ENCODE measurements at places on chromosomes 6 and 20. TPM values are rescaled to one million over a fixed set of nuclear protein-coding genes. Genes with fewer than 3 reads are reported as not detected.
A peak's percentile ranks its signal among the peaks of the same experiment; 100 is the strongest.

DNA sequence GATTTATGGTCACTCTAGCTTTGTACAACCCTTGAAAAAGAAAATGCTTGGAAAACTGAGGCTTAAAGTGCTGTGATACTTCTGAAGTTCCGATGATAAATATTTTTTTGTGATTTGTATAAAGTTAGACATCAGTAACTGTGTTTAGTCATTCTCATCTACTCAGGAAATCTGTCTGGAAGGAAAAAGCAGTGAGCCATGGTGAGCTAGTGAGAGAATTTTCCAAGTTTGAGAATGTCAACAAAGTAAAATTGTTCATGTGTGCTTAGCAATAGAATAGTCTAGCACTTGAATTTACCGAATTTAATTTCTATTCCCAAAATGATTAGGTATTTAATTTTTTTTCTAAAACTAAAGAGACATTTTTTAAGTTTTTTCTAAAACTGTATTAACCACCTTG is 41.3 kb upstream of the PLCB4 start:
- no peak overlapping the region for H3K4me3 ChIP-seq
- no peak overlapping the region for H3K27ac ChIP-seq
- no peaks in the 10 kb centered on the region for H3K27me3 ChIP-seq
- no peaks in the 10 kb centered on the region for H3K36me3 ChIP-seq
- no peak for DNase-seq

- no peaks in the 10 kb centered on the region for H3K27me3 ChIP-seq
- no peaks in the 10 kb centered on the region for H3K4me1 ChIP-seq
- H3K36me3 ChIP-seq: peaks cover 71% of the 10 kb centered on the region
- no peak overlapping the region for H3K27ac ChIP-seq
- DNase-seq: no peak
- H3K4me3 ChIP-seq: no peak overlapping the region
These were observed 114.4 kb downstream of the SLC23A2 start for GRCh38 chr20:4886771-4887527.

DNA sequence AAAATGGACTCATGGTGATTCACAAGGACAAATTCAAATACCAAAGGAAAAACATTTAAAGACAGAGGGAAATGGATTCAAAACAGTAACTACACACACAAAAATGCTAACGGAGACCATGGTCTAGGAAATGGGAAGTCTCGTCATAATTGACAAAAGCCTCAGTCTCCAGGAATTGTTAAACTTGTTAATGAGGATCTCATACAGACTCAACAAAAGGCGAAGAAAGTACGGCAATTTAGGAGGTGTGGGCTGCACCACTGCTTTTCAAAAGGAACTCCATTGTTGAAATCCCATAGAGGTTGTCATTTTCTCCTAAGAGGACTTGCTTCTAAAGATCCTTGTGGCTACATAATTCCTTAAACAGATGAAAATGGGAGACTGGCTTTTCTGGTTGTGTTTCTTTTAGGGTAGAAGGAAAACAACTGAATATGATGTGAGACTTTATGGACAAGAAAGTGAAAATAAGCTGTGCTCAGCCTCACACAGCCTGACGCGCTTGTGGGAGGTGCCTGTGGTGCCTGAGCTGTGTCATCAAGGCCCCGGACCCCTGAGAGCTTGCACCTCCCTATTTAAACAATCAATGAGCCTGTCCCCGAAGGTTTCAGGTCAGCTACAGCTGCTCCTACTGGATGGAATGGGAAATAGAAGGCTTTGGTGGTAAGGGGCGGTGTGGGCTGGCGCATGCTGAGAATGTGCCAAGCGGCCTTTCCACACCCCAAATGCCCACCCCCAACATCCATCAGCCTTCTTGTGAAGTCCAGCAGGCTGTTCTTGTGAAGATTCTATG is 2.5 kb upstream of the CLDN20 start:
- no peaks in the 10 kb centered on the region for H3K4me1 ChIP-seq
- no peak for DNase-seq
- no peak overlapping the region for H3K27ac ChIP-seq
- H3K4me3 ChIP-seq: no peak overlapping the region
- H3K27me3 ChIP-seq: no peaks in the 10 kb centered on the region

- H3K27me3 ChIP-seq: no peaks in the 10 kb centered on the region
- H3K27ac ChIP-seq: no peak overlapping the region
- no peaks in the 10 kb centered on the region for H3K4me1 ChIP-seq
- DNase-seq: no peak
These were observed 24.4 kb downstream of the HCRTR2 start for GRCh38 chr6:55198715-55199114.

DNA sequence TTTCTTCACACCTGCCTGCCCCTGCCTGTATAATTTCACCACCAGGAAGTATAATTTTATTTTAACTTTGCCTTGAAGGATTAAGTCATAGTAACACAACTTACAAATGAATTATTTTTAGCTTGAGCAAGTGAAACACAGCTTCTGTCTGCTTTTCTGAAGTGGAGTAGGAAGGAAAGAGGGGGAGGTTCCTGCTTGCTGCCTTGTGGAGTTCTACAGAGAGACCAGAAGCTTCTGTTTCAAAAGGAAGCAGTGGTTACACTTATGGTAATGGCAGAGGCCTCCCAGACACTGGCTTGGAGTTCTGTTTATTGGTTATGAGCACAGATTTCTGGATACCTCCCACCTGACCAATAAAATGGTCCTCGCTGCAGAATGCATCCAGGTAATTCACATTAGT is 159.6 kb downstream of the TMEM200A start:
- H3K27ac ChIP-seq: no peak overlapping the region
- no peaks in the 10 kb centered on the region for H3K36me3 ChIP-seq
- H3K4me3 ChIP-seq: no peak overlapping the region
- H3K4me1 ChIP-seq: no peaks in the 10 kb centered on the region
- peak; percentile 44 for DNase-seq
- no peaks in the 10 kb centered on the region for H3K27me3 ChIP-seq

DNA sequence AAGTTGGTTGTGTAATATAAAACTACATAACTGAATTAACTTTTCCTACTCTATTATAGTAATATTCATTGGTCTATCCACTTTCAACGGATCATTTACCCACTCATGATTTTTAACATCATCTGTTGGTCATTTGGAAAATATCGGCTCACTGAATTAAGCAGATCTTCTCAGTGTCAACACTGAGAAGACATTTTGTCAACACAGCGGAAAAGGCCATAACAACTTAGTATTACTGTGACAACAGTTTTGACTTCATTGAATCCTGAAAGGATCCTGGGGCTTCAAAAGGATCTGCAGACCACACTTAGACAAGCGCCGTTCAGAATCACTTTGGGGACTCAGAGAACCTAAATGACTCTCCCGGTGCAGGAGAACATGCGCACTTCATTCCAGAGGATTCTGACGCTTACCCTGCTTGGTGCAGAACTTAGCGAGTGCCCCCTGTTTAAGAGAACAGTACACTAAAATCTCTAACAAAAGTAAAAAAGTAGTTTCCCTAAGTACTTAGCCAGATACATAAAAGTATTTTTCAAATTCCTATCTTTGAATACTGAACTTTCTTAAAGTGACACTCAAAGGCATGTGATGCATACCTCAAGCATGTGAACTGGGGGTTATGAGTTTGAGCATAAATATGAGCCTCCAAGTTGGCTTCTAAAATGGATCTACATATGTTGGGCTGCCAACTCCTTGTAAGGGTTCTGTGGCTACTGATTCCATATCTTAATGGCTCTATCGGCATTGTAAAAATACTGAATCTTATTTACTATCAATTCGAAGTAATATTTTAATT is 4.0 kb downstream of the ZBTB2 start:
- no peaks in the 10 kb centered on the region for H3K36me3 ChIP-seq
- H3K27ac ChIP-seq: peak overlapping the region; percentile 100
- peaks cover 22% of the 10 kb centered on the region for H3K4me1 ChIP-seq
- no peaks in the 10 kb centered on the region for H3K27me3 ChIP-seq
- H3K4me3 ChIP-seq: no peak overlapping the region
- no peak for DNase-seq

DNA sequence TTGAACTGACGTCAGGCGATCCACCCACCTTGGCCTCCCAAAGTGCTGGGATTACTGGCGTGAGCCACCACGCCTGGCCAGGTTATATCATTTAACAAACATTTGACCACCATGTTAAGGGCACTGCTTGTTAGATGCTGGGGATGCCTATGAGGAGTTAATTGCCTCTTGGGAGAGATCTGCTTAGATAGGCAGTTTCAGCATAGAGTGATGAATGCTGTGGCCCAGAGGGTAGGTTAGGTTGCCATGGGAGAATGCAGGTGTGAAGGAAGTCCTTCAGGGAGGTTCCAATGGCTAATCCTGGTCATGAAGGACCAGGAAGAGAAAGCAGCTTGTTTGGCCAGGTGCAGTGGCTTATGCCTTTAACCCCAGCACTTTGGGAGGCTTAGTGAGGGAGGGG is 17.0 kb downstream of the PHF20 start:
- H3K4me3 ChIP-seq: no peak overlapping the region
- H3K36me3 ChIP-seq: peaks cover 9% of the 10 kb centered on the region
- peaks cover 9% of the 10 kb centered on the region for H3K4me1 ChIP-seq
- no peak for DNase-seq
- H3K27me3 ChIP-seq: no peaks in the 10 kb centered on the region

GPX5 gene
- total RNA-seq: not detected

GABRR1 gene
- 0.45 TPM for total RNA-seq

IRF4 gene
- 7.0 TPM for total RNA-seq

KIAA1755 gene
- 9.4 TPM for total RNA-seq

Data from stomach (tissue), 19 donors.